ENCODE measurements at places on chromosomes 4 and X. TPM values are rescaled to one million over a fixed set of nuclear protein-coding genes. Genes with fewer than 3 reads are reported as not detected.

- DNase-seq: no peak
Measured at GRCh38 chr4:181307824-181308223, 935.4 kb upstream of the TENM3 start.

- no peak for DNase-seq
Measured at GRCh38 chr4:172657081-172657480, 511.5 kb upstream of the GALNT7 start.

DNA sequence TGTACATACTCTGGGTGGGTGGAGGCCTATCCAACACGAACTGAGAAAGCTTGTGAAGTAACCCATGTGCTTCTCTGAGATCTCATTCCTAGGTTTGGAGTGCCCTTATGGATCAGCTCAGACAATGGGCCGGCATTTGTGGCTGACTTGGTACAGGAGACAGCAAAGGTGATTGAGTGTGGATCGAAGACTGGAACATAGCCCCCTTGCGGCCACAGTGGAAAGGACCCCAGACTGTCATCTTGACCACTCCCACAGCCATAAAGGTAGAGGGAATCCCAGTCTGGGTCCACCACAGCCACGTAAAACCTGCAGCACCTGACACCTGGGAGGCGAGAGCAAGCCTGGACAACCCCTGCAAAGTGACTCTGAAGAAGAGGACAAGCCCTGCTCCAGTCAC, 598.0 kb upstream of the AADAT start:
- DNase-seq: no peak

The LIMCH1 gene
- 121 TPM for polyA plus RNA-seq

All from left kidney (tissue), 8 donors.